ENCODE measurements at places on chromosomes 7 and 10.
A peak's percentile ranks its signal among the peaks of the same experiment; 100 is the strongest.

DNA sequence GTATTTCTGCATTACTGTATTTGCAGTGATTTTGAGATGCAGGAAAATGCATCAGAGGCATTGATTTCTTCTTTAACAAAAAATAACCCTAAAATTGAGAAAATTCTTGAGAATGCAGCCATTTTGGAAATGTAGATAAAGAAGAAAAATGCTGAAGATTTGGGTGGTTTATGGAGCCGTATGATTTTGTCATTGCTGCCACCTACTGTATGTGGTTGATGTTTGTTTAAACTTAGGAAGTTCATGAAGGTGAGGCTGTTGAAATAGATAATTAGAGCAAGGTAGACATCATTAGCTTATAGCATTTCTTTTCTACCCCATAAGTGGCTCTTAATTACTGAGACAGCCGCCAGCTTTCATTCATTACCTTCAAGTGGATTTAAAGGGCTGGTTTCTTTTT lies 92.1 kb upstream of the SAMD8 start:
- DNase-seq = peak; percentile 59

DNA sequence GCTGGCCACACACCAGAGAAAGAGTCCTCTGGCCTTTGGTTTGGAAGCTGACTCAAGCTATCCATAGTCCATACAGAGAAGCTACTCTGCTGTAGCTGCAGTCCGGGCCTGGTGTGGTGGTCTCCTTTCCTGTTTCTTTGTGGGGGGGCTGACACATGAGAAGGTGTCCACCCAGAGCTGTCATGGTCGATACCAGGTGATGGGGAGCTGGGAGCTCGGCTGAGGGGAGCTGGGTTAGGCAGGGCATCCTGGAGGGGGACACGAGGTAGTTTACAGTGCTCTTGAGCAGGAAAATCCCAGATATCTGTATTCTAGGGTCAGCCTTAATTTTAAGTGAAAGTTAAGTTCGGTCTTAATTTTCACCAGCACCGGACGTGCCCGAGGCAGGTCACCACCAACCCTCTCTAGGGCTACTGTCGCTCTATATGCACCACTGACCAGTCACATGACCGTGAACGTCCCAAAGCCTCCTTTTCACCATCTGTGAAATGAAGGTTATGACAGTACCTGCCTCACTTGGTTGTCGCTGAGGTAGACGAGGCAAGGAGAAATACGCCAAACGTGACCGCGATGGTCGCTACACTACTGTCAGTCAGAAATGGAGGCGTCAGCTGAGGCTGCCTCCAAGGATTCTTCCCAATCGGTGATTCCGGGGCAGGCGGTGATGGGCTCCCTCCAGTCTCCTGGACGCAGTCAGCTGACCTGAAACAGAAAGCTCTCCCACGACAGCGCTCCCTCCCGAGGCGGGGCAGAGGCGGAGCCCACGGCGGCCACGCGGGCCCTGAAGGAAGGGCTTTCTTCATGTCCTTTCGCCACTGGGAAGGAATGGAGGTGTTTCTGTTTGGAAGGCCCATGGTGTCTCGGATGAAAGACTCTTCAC lies 69.4 kb upstream of the SHH start:
- DNase-seq = no peak

DNA sequence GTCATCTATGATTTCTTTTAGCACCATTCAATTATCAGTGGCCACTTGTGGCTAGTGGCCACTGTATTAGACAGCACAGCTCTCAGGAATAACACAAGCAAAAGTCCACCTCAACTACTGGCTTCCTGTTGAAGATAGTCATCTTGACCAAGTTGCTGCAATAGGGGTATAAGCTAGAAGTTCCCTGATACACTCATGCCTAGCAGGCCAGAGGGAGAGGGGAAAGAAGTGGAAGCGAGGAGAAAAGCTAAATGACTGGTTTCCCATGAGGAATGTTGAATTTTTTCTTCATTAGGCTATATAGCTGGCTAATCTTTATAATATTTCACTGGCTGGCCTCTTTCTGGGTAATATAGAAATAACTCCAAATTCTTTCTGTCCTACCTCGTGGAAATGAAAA lies 327.5 kb upstream of the MEOX2 start:
- DNase-seq = no peak

DNA sequence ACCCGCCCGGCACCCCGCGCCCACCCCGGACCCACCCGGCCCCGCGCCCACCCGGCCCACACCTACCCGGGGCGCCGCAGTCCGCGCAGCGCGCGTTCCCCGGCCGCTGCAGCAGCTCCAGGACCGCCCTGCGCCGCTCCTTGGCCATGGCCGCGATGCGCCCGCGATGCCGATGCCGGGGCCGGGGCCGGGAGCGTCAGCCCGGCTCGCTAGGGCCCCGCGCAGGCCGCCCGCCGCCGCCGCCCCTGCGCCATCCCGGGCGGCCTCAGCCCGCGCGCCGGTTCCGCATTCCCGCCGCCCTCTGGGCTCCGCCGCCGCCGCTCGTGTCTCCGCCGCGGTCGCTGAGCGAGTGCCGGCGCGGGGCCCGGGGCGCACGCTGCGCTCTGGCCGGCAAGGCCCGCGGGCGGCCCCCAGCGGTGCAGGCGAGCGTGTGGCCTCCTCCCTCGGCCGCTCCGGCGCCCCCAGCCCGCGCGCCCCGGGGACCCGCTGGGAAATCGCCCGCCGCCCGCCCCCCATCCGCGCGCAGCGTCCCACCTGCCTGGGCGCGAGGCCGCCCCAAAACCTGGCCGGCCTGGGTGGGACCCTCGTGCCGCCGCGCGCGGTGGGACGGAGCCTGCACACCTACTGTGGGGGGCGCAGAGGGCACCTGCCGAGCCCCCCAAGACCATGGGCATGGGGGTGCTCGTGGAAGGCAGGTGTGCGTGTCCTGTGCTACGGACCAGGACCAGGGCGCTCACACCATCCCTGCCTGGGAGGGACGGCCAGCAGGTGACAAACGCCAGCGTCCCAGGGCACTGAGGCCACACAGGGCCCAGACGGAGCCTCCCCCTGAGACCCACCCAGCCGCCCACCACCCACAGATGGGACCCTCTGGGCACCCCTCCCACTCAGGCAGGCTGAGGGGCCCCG lies at the start of gene ADAP1:
ADAP1 (minus strand) TSS at position 351 of the 909 bp plus-strand sequence; CDS start at position 148, 203 bp downstream.
- DNase-seq = peak; percentile 63

- no peak for DNase-seq
Observed at GRCh38 chr7:115559877-115560276, 470.7 kb downstream of the TFEC start.

- no peak for DNase-seq
Observed at GRCh38 chr7:123609883-123610239, 8.2 kb downstream of the ASB15 start.

DNA sequence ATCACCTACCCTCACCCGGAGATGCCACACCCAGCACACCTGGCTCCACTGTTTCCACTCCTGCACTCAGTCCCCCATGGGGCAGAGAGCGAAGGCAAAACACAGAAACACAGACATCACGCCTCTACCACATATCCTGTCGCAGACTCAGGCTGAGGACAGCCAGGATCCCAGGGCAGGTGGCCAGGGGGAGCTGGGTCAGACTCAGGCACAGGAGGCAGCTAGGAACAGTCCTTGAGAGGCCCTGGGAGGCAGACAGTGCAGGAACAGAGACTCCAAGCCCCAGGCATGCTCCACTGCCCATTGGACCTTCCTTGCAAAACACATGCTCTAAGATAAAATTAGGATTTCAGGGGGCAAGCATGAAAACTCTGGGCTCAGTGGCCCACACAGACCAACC lies 154.4 kb upstream of the C7orf33 start:
- DNase-seq = no peak

DNA sequence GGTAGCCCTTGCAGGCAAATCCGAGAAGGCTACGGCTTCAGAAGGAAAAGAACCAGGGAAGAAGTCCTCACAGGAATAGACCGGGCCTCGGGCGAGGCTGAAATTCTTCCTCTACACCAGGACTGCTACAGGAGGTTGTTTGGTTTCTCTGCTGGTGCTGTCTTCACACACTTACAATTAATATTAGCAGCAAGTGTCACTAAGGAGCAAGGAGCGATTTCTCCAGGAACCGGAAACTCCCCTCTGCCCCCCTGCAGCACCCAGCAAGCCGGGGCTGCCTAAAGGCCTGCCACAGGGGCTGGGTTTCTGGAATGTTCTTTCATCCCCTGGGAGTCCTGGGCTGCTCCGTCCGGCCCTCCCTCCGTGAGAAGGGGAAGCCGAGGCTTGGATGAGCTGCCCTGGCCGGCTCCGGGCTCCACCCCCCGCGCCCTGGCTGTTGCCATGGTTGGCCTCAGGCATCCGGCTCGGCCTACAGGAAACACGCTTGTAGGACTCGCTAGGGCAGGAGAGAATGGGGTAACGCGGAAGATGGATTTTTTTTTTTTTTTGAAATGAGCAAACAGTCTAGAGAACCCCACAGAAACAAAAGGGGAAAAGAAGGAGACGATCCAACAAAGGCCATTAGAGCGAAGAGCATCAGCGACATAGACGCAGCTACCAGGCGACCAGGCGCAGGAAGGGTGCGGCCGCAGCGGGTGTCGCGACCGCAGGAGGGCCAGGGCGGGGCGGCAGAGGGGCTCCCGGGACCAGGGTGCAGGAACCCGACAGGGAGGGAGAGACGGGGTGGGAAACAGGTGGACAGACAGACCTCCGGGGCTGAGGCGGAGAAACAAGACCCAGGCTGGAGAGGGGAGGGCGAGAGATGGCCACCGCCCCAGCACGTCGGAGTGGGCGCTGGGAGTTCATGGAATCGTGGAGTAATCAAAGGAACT lies 33.0 kb downstream of the EN2 start:
- DNase-seq = no peak

GRCh38 chr7:99305473-99306260 lies 20.0 kb upstream of the ARPC1A start:
- no peak for DNase-seq

GRCh38 chr7:23020742-23021401 lies 6.9 kb upstream of the HYCC1 start:
- peak; percentile 41 for DNase-seq

DNA sequence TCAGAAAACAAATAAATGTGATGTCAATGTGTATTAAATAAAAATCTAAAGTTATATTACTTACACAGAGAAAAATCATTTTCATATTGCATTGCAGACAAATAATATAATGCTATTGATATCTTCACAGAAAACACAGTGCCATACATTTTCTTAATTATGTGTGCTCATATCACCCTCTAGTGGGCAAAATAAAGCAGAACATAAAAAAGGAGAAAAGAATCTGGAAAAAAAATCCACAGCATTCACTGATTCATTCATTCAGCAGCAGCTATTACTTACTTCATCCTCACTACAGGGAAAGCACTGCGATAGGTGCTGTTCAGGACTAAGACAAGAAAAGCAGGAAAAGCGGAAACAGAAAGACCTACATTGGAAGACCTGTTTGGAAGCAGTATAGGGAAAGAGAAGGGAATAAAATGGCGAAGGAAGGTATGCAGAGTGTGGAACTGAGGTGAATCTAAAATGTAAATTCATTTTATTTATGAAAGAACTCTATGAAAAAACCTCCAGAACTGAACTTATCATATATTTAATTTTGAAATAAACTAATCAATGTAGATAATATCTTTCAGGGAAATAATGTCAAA lies 73.2 kb downstream of the POT1 start:
- peak; percentile 6 for DNase-seq

DNA sequence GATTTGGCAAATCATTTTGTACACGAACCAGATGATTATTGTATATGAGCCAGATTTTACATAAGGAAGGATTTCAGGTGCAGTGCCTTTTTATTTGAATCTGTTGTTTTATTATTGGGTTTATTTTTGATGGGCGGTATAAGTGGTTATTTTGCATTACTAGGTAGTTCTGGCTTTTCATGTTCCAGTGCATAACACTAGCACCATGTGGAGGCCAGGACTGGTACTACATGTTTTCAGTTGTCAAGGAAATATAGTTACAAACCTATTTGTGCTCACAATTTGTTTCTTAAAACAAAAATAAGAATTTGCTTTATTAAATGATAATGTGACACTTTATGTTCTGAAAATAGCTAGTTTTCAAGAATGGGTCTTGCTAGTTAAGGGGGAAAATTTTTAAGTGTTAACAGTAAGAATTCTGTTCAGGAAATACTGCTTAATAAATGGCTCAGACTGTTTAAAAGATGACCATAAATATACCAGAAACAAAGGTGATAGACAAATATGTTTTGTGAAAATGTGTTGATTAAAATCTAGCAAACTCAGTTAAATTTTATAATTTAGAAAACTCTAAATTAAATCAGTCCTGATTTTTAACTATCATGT lies 7.1 kb upstream of the SEMA3E start:
- peak; percentile 21 for DNase-seq

- no peak for DNase-seq
Observed at GRCh38 chr7:674454-675410, 51.8 kb upstream of the DNAAF5 start.

DNA sequence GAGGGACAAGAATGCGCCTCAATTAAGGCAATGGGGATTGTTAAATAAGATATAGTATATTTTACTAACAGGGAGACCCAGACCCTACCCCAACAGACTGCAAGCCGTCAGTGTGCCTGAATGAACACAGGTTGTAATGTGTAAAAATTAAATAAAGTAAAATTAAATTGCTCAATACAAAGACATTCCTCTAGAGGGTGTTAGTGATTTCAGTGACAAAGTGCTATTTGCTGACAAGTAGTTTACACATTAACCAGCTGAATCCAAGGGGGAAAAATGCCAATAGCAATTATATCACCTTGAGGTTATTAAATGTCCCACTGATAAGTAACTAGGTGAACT lies 110.5 kb downstream of the EBF3 start:
- DNase-seq = no peak

DNA sequence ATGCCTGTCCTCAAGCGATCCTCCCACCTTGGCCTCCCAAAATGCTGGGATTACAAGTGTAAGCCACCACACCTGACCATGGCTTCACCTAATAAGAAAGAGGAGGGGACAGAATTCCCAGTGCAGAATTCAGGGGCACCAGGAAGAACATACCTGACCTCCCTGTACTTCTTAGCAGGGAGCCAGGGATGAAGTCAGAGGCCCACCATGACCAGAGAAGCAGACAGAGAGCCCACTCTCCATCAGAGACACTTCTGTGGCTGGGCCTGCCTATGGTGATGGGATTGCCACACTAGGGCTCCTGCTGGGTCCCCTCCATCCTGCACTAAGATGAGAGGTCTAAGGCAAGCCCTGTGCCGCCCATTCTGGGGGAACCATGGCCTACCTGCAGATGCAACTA lies 157.4 kb upstream of the LYZL2 start:
- DNase-seq = no peak

- peak; percentile 80 for DNase-seq
Observed at GRCh38 chr10:93991596-93992284, 2.0 kb upstream of the PLCE1 start.

- DNase-seq = no peak
Observed at GRCh38 chr7:76372984-76373833, 14.4 kb upstream of the YWHAG start.

- DNase-seq = no peak
Observed at GRCh38 chr10:38007991-38008390, 2.5 kb upstream of the ZNF33A start.

DNA sequence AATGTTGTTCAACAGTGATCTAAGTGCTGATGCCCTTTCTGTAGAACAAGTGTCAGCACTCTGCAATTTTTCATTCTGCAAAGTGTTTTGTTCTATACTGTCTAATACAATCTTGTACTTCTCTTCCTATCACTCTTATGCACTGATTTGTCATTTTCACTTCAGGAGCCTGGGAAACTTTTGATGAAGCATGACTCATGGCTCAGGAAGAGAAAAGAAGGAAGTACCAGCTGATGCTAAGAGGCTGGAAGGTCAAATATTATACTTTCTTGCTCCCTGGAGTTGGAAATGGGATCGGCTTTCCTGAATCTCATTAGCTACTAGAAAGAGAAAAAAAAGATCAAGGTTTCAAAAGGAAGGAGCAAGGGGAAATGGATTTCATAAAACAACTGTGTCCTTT lies 45.8 kb downstream of the DGKI start:
- DNase-seq = no peak

- DNase-seq = no peak
Observed at GRCh38 chr7:11474902-11475585, 357.0 kb downstream of the THSD7A start.

- no peak for DNase-seq
Observed at GRCh38 chr10:74760086-74760979, 66.1 kb upstream of the KAT6B start.
